Stimulated activated CD4-positive, alpha-beta T cell treated with anti-CD3 and anti-CD28 coated beads, Interleukin-4, amount 100 ng/mL, for 1 hour (primary cell): ENCODE measurements at places on chromosomes 5 and 9.

DNA sequence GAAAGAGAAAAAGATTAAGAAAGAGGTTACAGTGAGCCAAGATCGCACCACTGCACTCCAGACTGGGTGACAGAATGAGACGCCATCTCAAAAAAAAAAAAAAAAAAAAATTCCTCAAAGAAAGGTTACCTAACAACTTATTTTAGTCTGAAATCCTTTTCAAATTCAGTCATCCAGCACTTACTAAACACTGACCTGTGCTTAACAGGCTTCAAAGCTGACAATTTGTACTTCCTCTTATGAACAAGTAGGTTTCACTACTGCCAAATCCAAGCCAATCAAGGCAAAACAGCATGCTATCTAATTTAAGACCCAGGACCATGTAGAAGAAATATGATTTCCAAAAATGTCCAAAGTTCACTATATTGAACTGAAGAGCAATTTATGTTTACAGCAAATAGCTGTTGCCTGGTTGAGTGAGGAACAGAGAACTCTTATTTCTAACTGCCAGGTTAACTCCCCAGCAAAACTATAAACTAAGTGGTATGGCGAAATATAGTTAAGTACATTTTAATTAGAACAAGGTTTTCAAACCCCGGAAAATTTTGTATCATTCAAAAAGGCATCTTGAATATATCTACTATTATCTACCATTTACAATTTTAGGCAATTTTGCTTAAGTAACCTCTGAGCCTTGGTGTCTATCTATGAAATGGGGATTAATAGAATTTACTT, 13.4 kb downstream of the PWWP2A start:
- DNase-seq: no peak

- no peak for DNase-seq
Measured at GRCh38 chr5:65961633-65962032, 35.3 kb downstream of the ERBIN start.

GRCh38 chr5:1516615-1517601, 6.9 kb downstream of the LPCAT1 start:
- DNase-seq: no peak

DNA sequence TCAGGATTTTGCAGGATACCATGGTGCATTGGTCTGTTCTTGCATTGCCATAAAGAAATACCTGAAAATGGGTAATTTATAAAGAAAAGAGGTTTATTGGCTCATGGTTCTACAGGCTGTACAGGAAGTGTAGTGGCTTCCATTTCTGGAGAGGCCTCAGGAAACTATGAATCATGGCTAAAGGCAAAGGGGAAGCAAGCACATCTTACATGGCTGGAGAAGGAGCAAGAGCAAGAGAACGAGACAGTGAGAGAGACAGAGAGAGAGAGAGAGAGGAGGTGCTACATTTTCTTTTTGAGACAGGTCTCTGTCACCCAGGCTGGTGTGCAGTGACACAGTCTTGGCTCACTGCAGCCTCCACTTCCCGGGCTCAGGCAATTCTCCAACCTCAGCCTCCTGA, 43.9 kb downstream of the P4HA2 start:
- no peak for DNase-seq

DNA sequence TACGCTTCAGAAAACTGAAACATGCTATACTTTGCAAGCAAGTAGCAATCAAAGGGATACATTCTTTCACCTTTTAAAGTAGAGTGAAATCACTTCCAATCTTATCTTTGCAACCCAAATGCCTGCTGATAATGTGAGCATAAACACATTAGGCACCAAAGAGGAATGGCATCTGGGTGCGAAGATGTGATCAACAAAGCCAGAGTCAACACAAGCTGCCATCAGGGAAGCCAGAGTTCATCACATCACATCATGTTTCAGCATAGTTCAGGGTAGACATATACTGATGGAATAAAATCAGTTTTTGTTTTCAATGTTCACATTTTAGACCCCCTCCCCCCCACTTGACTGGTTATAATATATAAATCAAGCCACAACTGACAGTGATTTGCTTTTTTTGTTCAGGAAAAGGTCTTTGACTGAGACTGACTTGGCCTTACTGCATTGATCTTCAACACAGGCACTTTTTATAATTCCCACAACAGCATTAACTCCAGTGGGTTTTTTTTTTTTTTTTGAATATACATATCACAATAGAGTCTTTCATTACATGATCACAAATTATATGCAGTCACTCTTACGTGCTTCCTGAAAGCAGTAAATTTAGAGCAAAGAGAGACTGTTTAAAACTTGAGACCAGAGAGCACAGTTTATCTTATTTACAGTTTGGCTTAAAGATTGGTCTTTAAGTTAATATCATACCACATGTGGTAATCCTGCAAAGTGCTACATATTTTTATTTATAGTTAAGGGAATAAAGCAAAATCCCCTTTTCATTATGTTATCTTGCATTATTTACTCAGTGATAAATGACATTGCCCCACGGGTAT, 20.3 kb downstream of the AOPEP start:
- DNase-seq: no peak

- peak; percentile 30 for DNase-seq
Measured at GRCh38 chr5:170603578-170604565, 100.1 kb downstream of the KCNIP1 start.

- no peak for DNase-seq
Measured at GRCh38 chr5:150321784-150322183, 19.1 kb upstream of the ARSI start.
